ENCODE measurements at places on chromosomes 6 and 20.

- H3K27ac ChIP-seq = no peak overlapping the region
- H3K4me3 ChIP-seq = no peak overlapping the region
- no peaks in the 10 kb centered on the region for H3K4me1 ChIP-seq
- DNase-seq = no peak
- no peaks in the 10 kb centered on the region for H3K27me3 ChIP-seq
Measured at GRCh38 chr20:10646886-10647420, 26.8 kb downstream of the JAG1 start.

GRCh38 chr20:46458866-46459750 lies 52.7 kb upstream of the ELMO2 start:
- peaks cover 17% of the 10 kb centered on the region for H3K27me3 ChIP-seq
- H3K27ac ChIP-seq = no peak overlapping the region
- peak; percentile 4 for DNase-seq
- H3K4me1 ChIP-seq = no peaks in the 10 kb centered on the region
- no peak overlapping the region for H3K4me3 ChIP-seq

DNA sequence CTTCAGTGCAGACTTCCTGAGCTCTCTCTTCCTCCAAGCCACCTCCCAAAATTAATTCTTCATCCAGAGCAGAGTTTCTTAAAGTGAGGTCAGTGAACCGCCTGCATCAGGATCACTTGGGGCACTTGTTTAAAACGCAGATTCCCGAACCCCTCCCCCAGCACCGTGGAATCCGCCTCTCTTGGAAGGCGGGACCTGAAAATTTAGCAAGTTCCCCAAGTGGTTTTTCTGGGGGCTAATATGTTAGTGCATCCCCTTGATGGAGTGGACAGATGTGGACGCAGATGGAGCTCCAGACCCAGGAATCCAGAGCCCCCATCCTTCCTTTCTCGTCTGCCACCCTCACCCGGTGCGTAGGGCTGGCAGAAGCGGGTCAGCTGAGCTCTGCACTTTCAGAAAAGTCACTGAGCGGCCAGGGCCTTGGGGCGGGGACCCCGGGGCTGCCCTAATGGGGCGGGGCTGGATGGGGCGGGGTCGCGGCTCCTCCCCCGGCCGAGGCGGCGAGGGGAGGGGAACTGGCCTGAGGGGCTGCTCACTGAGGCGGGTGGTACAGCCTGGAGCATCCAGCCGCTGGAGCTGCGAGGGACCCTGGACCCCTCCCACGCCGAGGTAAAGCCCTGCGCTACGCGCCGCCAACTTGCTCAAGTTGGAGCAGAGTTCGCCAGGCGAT lies at the start of the genes DEFB124 and REM1:
DEFB124 (minus strand) TSS at position 370 of the 670 bp plus-strand sequence. CDS start 2,114 bp downstream, outside the sequence.
REM1 (plus strand) TSS at position 531 of the 670 bp plus-strand sequence. CDS start 1,158 bp downstream, outside the sequence.
- H3K4me1 ChIP-seq = no peaks in the 10 kb centered on the region
- DNase-seq = no peak
- no peak within 1 kb of the TSS for H3K4me3 ChIP-seq
- H3K27me3 ChIP-seq = peaks cover 36% of the 10 kb centered on the region

- no peak for DNase-seq
- no peaks in the 10 kb centered on the region for H3K36me3 ChIP-seq
- H3K27ac ChIP-seq = no peak overlapping the region
Measured at GRCh38 chr6:98871057-98871456, 36.7 kb downstream of the POU3F2 start.

DNA sequence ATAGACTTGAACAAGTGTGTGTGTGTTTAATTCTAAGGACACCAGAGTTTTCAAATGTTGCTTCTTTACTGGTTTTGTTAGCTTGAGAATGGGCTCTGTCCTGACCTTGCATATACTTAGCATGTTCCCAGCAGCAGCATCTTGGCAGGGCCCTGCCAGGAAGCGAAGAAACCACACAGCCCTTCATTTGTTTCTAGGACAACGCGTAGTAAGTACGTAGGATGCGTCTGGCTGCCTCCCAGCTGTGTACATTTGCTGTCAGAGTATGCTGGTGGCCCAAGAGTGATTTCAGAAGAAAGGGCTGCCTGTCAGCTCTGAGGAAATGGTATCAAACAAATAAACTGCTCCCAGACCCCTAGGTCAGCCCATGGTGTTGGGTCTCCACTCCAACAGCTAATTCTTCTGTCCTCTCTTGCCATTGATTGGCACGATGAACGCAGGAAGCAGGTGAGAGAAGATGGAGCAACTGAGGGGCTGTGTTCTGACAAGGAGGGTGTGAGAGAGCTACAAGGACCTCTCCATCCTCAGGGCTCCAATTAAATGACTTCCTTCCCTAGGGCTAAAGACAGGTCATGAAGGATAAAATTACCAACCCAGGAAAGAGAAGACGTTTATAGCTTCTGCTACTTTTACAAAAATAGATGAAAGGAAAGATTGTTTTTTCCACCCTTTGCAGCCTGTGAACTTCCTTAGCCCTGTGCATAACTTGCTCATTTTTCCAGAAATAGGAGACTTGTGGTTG lies 55.9 kb upstream of the HDDC2 start:
- H3K4me1 ChIP-seq = no peaks in the 10 kb centered on the region
- H3K27me3 ChIP-seq = peaks cover under 1% of the 10 kb centered on the region
- no peak for DNase-seq

DNA sequence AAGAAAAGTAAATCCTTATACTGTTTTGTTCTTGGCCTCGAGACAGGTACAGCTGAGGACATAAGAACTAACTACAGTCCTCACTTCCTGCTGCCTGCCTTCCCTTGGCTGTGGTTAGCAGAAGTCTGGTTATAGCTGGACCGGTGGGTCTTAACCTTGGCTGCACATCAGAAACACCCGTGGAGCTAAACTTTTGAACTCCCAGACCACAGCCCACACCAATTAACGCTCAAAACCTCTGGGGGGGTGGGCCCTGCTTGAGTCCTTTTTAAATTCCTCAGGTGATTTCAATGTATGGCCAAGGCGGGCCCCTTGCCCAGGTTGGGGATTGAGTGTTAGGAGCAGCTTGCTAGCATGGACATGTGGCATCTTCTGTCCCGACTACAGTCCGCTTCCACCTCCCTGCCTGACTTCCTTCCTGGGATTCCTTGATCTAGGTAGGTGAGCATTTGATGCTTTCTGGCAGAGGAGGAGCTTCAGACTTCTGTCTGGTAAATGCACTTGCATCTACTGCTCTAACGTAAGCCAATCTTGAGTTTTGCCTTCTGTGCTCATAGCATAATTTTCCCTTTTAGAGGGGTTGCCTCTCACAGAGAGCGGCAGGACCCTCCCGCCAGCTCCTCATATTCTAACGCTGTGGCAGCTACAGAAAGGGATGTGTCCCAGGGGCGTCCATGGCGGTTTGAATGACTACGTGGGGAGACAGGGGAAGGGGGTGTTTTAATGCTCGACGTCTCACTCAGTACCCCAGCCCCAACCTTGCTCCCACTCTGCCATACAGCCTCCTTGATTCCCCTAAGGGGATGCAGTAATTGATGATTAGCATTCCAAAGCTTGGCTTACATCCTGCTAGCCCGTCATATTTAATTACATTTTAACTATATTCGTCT lies 390.1 kb downstream of the ZFAND3 start:
- peaks cover 12% of the 10 kb centered on the region for H3K4me1 ChIP-seq
- H3K27ac ChIP-seq = no peak overlapping the region
- DNase-seq = no peak
- H3K36me3 ChIP-seq = no peaks in the 10 kb centered on the region

DNA sequence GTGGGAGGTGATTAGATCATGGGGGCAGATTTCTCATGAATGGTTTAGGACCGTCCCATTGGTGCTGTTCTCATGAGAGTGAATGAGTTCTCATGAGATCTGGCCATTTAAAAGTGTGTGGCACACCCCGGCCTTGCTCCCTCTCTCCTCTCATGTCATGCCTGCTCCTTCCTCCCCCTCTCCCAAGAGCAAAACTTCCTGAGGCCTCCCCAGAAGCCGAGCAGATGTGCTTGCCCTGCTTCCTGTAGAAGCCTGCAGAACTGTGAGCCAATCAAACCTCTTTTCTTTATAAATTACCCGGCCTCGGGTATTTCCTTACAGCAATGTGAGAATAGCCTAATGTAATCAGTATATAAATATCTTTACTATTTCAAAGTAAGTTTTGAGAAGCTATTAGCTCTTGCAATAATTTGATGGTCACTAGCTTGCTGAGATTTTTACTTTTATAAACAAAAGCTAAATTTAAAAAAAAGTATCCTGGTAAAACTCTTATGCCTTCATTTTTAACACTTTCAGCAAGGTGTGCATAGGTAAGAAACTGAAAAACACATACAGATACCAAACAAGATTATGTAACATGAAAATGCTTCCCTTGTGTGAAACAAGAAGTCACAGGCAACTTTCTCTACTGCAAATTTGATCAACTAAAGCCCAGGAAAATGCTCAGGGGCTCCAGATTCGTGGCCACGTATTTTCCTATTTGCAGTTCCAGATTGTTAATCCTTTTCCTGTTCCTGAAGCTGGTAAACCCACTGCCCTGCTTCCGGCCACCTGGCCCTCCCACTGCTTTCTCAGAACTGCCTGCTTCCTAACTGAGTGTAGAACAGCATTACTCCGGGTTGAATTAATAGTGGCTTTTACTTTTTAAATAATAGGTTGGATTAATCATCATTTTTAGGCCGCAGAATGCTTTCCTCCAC lies 395.1 kb upstream of the CNR1 start:
- no peaks in the 10 kb centered on the region for H3K4me1 ChIP-seq
- H3K27ac ChIP-seq = no peak overlapping the region
- H3K36me3 ChIP-seq = no peaks in the 10 kb centered on the region
- no peak overlapping the region for H3K4me3 ChIP-seq

- H3K4me1 ChIP-seq = no peaks in the 10 kb centered on the region
- no peaks in the 10 kb centered on the region for H3K36me3 ChIP-seq
- DNase-seq = no peak
- H3K27me3 ChIP-seq = no peaks in the 10 kb centered on the region
- H3K4me3 ChIP-seq = no peak overlapping the region
Measured at GRCh38 chr6:9482030-9482738, 932.7 kb downstream of the TFAP2A start.

GRCh38 chr20:36062799-36063198 lies 91.7 kb upstream of the EPB41L1 start:
- H3K27ac ChIP-seq = no peak overlapping the region
- no peak for DNase-seq
- no peak overlapping the region for H3K4me3 ChIP-seq
- H3K4me1 ChIP-seq = peaks cover 3% of the 10 kb centered on the region

DNA sequence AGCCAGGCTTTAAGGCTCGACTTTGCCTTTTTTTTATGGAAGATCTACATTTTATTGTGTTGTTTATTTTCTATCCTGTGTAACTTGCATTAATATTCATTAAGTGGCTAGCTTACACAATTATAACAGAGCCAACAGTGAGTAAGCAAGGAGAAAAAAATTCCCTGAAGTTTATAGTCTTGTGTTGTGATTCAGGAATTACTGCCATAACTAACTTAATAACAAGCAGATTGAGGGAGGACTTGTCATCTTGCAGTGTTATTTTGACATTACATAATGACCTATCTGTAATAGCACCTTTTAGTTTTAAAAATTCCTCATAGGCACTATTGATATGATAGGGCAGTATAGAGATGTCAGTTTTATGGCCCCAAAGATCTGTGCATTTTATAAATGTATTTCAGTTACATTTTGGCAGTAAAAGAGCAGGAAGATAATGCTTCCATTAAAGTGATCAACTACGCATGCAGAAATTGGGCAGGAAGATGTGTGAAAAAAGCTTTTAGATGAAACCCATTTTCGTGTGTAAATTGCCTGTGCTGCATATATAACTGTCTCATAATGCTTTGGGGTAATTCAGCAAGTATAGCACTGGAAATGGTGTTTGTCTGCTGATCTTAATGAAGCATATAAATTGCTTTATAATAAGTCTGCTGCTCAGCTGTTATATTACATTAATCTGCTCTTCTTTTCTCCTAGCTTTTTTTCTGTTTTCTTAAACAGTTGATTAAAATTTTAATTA lies 123.0 kb downstream of the SMAP1 start:
- no peaks in the 10 kb centered on the region for H3K36me3 ChIP-seq
- H3K27ac ChIP-seq = no peak overlapping the region
- H3K4me3 ChIP-seq = no peak overlapping the region
- no peaks in the 10 kb centered on the region for H3K4me1 ChIP-seq

- H3K4me1 ChIP-seq = no peaks in the 10 kb centered on the region
- no peak for DNase-seq
- no peaks in the 10 kb centered on the region for H3K27me3 ChIP-seq
- no peaks in the 10 kb centered on the region for H3K36me3 ChIP-seq
- H3K27ac ChIP-seq = no peak overlapping the region
- no peak overlapping the region for H3K4me3 ChIP-seq
Measured at GRCh38 chr6:164085091-164086075, 670.9 kb downstream of the QKI start.

- peaks cover 22% of the 10 kb centered on the region for H3K36me3 ChIP-seq
- H3K27ac ChIP-seq = no peak overlapping the region
- no peak overlapping the region for H3K4me3 ChIP-seq
- DNase-seq = no peak
- H3K27me3 ChIP-seq = no peaks in the 10 kb centered on the region
Measured at GRCh38 chr20:33765099-33765498, 33.3 kb downstream of the ZNF341 start.

DNA sequence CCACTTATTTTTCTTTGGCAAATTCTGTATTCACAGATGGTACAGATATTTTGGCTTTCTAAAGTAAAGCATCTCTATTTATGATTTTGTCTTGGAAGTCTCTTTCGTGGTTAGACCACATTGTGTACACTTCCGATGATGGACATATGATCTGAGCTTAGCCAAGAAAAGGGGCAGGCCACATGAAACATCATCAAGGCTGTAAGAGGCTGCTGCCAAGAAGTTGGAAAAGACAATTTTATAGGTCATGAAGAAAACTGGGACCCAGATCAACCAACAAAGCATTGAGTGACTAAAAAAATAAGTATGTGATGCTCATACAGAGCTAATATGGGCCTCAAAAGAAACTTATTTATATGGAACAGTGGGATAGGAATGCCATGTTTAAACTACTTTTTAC lies 266.4 kb downstream of the HAO1 start:
- H3K27ac ChIP-seq = no peak overlapping the region
- H3K4me3 ChIP-seq = no peak overlapping the region
- no peaks in the 10 kb centered on the region for H3K36me3 ChIP-seq

- H3K27me3 ChIP-seq = no peaks in the 10 kb centered on the region
- H3K4me3 ChIP-seq = no peak overlapping the region
- DNase-seq = no peak
- no peaks in the 10 kb centered on the region for H3K4me1 ChIP-seq
- H3K36me3 ChIP-seq = peaks cover 13% of the 10 kb centered on the region
- H3K27ac ChIP-seq = no peak overlapping the region
Measured at GRCh38 chr20:23397961-23398360, 23.3 kb downstream of the NAPB start.

GRCh38 chr6:429515-430121 lies 38.1 kb downstream of the IRF4 start:
- H3K27me3 ChIP-seq = peaks cover 2% of the 10 kb centered on the region
- no peak for DNase-seq
- no peak overlapping the region for H3K4me3 ChIP-seq
- H3K27ac ChIP-seq = no peak overlapping the region
- H3K36me3 ChIP-seq = no peaks in the 10 kb centered on the region

GRCh38 chr20:58511364-58511763 lies 3.8 kb downstream of the APCDD1L start:
- no peak for DNase-seq
- H3K36me3 ChIP-seq = no peaks in the 10 kb centered on the region

- H3K4me1 ChIP-seq = no peaks in the 10 kb centered on the region
- no peak for DNase-seq
- no peak overlapping the region for H3K4me3 ChIP-seq
- no peaks in the 10 kb centered on the region for H3K27me3 ChIP-seq
Measured at GRCh38 chr6:47844881-47845280, 63.0 kb downstream of the OPN5 start.

- peak; percentile 61 for DNase-seq
- peak overlapping the region; percentile 33 for H3K27ac ChIP-seq
- H3K4me1 ChIP-seq = peaks cover 93% of the 10 kb centered on the region
- H3K27me3 ChIP-seq = no peaks in the 10 kb centered on the region
Measured at GRCh38 chr20:43942667-43943285, 28.1 kb downstream of the TOX2 start.

GRCh38 chr6:43455531-43456428 lies at the start of gene DLK2:
Gene DLK2, minus strand, starts transcription at chr6:43455548. Its CDS starts 723 bp downstream, at chr6:43454825.
- peaks cover 14% of the 10 kb centered on the region for H3K36me3 ChIP-seq
- DNase-seq = no peak
- H3K4me3 ChIP-seq = peak within 1 kb of the TSS; percentile 46
- H3K27me3 ChIP-seq = peaks cover 43% of the 10 kb centered on the region
- peak within 1 kb of the TSS; percentile 37 for H3K27ac ChIP-seq
